Naive thymus-derived CD8-positive, alpha-beta T cell (primary cell): ENCODE measurements at places on chromosomes 2 and 18.

DNA sequence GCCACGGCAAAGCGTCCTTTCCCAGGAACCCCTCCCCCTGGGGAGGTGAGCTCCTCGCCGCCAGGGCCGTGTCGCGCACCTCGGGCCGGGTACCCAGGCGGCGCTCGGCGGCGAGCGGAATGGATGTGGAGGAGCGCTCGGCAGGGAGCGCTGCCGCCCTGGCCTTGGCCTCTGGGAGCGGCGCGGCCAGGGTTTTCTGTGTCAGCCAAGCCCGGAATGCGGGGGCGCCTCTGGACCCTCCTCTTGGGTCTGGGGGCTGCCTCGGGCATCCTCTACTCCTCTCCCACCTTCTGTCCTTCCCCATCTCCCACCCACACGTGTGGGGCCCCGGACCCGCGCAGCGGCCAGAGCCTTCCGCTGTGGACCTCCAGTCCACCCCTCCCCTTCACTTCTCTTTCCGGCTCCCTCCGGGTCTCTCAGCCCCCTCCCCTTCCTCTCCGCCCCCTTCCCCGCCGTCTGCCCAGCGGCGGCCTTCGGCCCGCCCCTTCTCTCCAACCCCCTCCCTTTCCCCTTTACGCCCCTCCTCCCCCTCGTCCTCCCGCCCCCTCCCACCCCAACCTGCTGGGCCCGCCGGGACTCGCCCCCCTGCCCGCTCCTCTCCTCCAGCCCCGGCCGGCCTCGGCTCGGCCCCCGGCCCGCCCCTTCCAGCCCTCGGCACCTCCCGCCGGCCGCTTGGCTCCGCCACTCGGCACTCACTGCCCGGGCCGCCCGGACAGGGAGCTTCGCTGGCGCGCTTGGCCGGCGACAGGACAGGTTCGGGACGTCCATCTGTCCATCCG, at the start of gene MERTK:
MERTK (plus strand) TSS at position 684 of the 779 bp plus-strand sequence. CDS start 129 bp downstream, outside the sequence.
- no peak for DNase-seq

GRCh38 chr2:233802132-233802815, 24.1 kb downstream of the MROH2A start:
- DNase-seq: no peak

GRCh38 chr2:215609089-215610032, 173.5 kb upstream of the FN1 start:
- DNase-seq: no peak

- no peak for DNase-seq
Observed at GRCh38 chr18:11672846-11673454, 16.1 kb upstream of the GNAL start.

DNA sequence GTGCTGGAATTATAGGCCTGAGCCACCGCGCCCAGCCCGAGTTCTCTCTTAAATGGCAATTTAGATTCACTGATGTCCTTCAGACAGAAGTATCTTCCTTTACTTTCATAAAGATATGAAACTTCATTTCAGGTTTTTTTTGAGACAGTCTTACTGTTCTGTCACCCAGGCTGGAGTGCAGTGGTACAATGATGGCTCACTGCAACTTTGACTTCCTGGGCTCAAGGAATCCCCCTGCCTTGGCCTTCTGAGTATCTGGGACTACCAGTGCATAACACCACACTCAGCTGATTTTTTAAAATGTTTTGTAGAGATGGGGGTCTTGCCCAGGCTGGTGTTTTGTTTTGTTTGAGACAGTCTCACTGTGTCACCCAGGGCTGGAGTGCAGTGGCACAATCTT, 13.2 kb downstream of the ITGB1BP1 start:
- DNase-seq: no peak

DNA sequence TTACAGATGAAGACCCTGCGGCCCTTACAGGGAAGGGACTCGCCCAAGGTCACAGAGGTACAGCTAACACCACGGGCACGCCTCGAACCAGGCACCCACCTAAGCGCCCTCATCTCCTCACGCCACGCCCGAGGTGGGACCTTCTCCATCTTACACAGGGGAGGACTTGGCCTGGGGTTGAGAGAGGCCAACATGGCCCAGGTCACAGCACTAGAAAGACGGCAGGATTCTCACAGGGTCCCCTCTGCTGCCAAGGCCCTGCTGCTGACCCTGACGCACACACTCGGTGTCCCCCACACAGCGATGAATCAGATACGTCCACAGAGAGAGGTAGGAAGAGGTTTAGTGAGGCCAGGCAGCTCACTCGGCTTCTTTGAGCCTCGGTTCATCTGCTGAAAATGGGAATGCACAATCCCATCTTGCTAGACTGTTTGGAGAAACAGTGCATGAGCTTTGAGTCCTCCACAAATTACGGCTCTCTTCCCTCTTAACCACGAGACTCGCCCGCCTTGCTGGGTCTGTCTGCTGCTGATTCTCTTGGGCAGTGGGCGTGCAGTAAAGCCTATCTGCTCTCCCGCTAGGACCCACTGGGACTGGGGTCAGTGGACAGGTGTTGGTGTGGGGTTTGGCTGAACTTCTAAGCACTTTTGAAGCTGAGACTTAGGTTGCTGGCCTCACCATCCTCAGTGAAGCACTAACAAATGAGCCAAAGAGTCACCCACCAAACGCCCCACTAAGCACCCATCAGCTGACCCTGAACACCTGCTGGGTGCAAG, 79.2 kb downstream of the SMAD7 start:
- no peak for DNase-seq

DNA sequence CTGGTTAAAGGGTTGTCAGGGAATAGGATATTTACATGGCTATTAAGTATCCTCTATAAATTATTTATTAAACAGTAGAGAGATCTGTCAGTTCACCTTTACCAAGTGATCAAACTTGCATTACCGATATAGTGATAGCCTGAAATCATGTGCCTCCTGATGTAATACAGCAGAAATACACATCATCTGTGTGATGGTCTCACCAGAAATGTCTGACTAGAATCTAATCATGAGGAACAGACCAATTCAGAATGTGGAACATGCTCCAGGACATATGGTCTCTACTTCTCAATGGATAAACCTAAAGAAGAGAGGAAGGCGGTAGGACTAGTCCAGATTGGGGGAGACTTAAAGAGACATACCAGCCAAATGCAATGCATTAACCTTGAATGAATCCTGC, 6.2 kb downstream of the VPS54 start:
- no peak for DNase-seq

DNA sequence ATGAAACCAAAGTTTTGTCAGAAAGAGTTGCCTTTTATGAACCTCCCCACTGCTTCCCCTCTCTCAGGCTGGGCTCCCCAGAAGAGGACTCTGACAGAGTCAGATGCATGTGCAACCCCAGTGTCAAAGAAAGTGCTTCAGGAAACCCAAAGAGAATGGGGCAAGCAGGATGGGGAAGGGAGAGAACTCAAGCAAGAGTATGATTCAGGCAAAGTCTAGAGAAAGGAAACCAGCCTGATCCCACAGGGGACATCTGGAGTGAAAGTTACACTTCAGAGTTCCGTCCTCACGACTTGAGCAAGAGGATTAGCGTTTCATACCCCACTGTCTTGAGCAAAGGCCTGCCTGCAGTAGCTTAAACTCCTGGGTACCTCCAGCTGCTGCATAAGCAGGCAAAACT, 51.8 kb upstream of the EPC2 start:
- no peak for DNase-seq

GRCh38 chr2:114735126-114735525, 292.7 kb downstream of the DPP10 start:
- DNase-seq: no peak

DNA sequence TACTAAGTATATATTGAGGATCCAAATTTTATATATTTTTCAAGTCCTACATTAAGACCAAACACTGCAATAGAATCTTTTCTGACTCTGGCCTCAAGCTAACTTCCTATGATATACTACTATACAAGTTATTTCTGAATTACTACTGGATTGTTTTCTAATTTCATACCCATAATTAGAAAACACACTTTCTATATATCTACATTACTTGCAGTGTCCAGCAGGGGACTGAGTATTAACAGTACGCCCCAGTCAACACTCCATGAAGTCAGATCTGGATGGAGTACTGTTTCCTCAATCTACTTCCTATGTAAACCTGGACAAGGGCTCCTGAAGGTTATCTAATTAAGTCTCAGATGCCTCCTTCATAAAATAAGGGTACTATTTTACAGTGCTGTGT, 26.5 kb downstream of the RMP24 start:
- DNase-seq: no peak
